ENCODE measurements at places on chromosomes 1 and 21.

GRCh38 chr1:86739648-86740509 is 35.5 kb downstream of the SH3GLB1 start:
- no peak overlapping the region for H3K4me3 ChIP-seq
- DNase-seq, result no peak
- H3K27me3 ChIP-seq, result no peaks in the 10 kb centered on the region
- no peak overlapping the region for H3K27ac ChIP-seq
- H3K4me1 ChIP-seq, result no peaks in the 10 kb centered on the region

DNA sequence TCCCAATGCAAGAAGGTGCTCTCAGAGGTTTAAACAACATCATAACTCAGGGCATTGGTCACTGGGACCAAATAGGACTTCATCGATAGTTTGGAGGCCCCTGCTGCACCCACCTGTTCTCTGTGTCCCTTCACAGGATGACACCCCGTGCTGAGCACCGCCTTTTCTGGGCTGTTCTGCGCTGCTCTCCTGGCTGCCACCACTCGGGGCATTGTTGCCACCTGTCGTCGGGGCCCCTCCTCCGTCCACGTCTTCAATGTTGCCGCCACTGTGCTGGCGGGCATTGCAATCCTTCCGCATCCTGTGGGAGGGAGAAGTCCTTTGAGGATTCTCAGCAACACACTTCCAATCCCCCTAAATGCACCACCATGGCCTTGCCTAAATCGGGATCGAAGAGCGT is 47.7 kb downstream of the NTPCR start:
- no peaks in the 10 kb centered on the region for H3K4me1 ChIP-seq
- peaks cover 44% of the 10 kb centered on the region for H3K36me3 ChIP-seq
- no peaks in the 10 kb centered on the region for H3K27me3 ChIP-seq
- H3K4me3 ChIP-seq, result no peak overlapping the region

GRCh38 chr1:6794164-6794563 is 8.9 kb downstream of the CAMTA1 start:
- H3K4me3 ChIP-seq, result no peak overlapping the region
- H3K4me1 ChIP-seq, result peaks cover 32% of the 10 kb centered on the region
- H3K27ac ChIP-seq, result no peak overlapping the region
- H3K36me3 ChIP-seq, result no peaks in the 10 kb centered on the region

- H3K27ac ChIP-seq, result peak within 1 kb of the TSS; percentile 29
- peaks cover 5% of the 10 kb centered on the region for H3K4me1 ChIP-seq
- H3K4me3 ChIP-seq, result no peak within 1 kb of the TSS
- H3K36me3 ChIP-seq, result no peaks in the 10 kb centered on the region
- no peak for DNase-seq
- no peaks in the 10 kb centered on the region for H3K27me3 ChIP-seq
Observed at GRCh38 chr1:28176492-28177470, at the start of gene PTAFR. TSS of gene PTAFR (minus strand) at chr1:28176690. CDS start at chr1:28151021, 25,669 bp downstream.

- no peak overlapping the region for H3K27ac ChIP-seq
- peaks cover 24% of the 10 kb centered on the region for H3K4me1 ChIP-seq
- H3K4me3 ChIP-seq, result peak overlapping the region; percentile 76
- peaks cover 7% of the 10 kb centered on the region for H3K27me3 ChIP-seq
Observed at GRCh38 chr1:85462931-85463649, 1.9 kb downstream of the DDAH1 start.

- peaks cover 37% of the 10 kb centered on the region for H3K4me1 ChIP-seq
- H3K36me3 ChIP-seq, result no peaks in the 10 kb centered on the region
- peak overlapping the region; percentile 32 for H3K4me3 ChIP-seq
- no peak overlapping the region for H3K27ac ChIP-seq
Observed at GRCh38 chr1:84686223-84686622, 4.0 kb downstream of the SSX2IP start.

DNA sequence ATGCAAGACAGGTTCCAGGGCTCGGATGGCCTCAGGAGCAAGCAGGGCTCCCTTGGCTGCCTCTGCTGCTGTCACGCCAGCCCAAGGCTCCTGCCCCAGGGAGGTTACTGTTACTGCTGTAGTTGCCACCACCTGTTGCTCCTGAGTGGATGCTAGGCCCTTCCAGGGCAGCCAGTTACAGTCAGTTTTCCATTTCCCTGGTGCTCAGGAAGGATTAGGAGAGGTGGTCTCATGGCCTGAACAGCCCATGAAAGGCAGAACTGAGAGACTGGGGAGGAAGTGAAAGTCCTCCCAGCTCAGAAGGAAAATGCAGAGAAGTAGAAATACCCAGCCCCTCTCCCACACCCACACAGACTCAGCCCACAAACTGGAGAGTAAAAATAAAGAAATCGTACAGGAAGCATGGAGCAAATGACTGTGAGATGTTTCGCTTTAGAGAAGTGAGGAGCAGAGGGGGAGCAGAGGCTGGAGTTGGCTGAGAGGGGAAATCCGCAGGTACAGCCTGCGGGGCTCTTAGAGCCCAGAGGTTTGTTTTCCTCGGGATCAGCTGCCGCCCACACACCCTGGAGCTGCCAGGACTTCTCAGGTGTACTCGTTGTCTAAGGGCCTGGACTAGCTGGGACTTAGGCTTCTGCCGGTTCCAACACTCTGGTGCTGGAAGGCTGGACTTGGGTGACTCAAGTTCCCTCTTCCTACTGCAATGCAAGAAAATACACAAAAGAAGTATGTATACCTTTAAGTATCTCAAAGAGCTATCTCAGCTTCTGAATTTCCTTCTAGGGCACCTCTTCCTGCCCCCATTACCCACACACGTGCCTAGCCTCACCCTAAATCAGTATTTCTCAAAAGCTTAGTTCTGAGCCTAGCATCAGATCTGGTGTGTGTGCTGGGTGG is 2.3 kb downstream of the IL6R start:
- H3K27ac ChIP-seq, result no peak overlapping the region
- H3K4me1 ChIP-seq, result peaks cover 21% of the 10 kb centered on the region
- no peak overlapping the region for H3K4me3 ChIP-seq
- DNase-seq, result no peak
- H3K36me3 ChIP-seq, result no peaks in the 10 kb centered on the region

GRCh38 chr21:29230551-29231261 is 68.0 kb upstream of the BACH1 start:
- DNase-seq, result no peak
- H3K27me3 ChIP-seq, result no peaks in the 10 kb centered on the region
- no peak overlapping the region for H3K27ac ChIP-seq
- H3K36me3 ChIP-seq, result no peaks in the 10 kb centered on the region

DNA sequence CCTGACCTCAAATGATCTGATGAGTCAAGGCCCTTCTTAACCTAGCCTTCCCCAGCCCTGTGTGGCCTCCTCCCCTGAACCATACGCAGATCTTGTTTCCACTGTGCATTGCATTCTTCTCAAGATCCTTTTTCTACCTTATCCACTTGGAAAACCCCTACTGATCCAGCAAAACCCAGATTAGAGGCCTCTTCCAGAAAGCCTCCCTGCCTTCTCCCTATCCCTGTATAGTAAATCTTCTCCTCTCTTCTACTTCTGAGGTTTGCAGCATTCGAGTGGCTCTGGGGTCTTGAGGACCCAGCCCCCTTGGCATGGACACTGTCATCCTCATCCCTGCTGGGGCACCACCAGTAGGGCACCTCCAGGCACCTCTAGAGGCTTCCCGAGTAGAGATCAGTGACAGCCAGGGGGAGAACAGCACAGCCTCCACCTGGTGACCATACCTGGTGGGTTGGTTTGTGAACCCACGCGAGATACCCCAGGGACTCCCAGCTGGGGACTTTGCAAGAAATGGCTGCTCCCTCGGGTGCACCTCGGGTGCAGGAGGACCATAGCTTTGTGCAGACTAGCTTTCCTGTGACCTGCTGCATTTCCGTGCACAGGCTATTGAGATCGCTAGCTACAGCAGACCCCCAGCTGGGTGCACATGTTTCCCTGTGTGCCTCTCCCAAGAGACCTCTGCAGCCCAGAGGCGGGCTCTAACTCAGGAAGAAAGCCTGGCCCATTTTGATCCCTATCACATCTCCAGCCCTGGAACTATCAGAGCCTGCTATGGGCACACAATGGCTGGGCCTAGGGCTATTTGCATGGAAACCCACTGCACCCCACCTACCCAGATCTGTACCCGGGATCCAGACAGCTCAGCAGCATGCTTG is 34.2 kb downstream of the MATN1 start:
- no peaks in the 10 kb centered on the region for H3K36me3 ChIP-seq
- no peak overlapping the region for H3K4me3 ChIP-seq
- DNase-seq, result no peak
- H3K4me1 ChIP-seq, result peaks cover 18% of the 10 kb centered on the region

DNA sequence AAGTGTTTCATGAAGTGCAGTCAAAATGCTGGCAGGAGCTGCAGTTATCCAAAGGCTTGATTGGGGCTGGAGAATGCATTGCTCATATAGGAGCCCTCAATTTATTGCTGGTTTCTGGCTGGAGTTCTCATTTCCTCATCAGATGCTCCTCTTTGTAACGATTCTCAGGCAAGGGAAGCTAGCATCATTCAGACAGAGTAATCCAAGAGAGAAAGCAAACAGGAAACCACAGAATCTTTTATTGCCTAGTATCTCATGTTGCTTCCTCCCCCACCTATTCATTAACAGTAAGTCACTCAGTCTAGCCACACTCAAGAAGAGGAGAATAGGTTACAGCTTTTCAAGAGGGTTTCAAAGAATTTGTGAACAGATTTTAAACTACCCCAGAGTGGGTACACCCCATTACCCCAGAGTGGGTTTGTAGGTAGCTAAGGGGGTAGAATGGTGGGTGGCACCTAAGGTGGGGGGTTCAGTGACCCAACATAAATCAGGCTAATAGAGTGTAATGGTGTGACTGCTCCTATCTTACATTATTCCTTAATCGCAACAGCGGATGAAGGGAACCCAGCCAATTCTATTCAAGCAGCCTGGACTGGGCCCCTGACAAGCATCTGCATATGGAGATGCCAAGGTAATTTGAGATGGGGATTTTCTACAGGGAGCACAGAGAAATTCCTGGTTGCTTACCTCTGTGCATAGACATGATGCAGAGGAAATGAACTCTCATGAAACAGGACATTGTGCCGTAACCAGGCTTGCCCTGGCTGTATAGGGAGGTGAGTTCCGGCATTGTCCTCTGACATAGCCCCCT is 67.1 kb downstream of the KCNJ15 start:
- H3K4me1 ChIP-seq, result peaks cover 12% of the 10 kb centered on the region
- DNase-seq, result no peak
- no peak overlapping the region for H3K4me3 ChIP-seq
- H3K27me3 ChIP-seq, result no peaks in the 10 kb centered on the region

- no peak for DNase-seq
- peaks cover 98% of the 10 kb centered on the region for H3K4me1 ChIP-seq
- peak overlapping the region; percentile 44 for H3K27ac ChIP-seq
- no peaks in the 10 kb centered on the region for H3K36me3 ChIP-seq
Observed at GRCh38 chr1:234720709-234721441, 110.9 kb upstream of the IRF2BP2 start.

DNA sequence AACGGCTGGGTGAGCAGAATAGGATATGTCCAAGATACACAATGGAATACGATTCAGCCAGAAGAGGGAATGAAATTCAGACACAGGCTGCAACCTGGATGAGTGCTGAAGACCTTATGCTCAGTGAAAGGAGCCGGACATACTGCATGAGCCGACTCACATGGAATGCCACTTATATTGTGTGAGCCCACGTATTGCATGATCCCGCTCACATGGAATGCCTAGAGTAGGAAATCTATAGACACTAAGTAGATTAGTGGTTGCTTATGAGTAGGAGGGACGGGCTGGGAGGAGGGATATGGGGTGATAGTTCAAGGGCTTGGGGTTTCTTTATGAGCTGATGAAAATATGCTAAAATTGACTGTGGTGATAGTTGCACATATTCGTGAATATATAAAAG is 26.8 kb downstream of the TMPRSS2 start:
- no peaks in the 10 kb centered on the region for H3K36me3 ChIP-seq
- H3K27ac ChIP-seq, result no peak overlapping the region
- H3K27me3 ChIP-seq, result no peaks in the 10 kb centered on the region
- DNase-seq, result no peak
- H3K4me1 ChIP-seq, result peaks cover 29% of the 10 kb centered on the region
- no peak overlapping the region for H3K4me3 ChIP-seq

DNA sequence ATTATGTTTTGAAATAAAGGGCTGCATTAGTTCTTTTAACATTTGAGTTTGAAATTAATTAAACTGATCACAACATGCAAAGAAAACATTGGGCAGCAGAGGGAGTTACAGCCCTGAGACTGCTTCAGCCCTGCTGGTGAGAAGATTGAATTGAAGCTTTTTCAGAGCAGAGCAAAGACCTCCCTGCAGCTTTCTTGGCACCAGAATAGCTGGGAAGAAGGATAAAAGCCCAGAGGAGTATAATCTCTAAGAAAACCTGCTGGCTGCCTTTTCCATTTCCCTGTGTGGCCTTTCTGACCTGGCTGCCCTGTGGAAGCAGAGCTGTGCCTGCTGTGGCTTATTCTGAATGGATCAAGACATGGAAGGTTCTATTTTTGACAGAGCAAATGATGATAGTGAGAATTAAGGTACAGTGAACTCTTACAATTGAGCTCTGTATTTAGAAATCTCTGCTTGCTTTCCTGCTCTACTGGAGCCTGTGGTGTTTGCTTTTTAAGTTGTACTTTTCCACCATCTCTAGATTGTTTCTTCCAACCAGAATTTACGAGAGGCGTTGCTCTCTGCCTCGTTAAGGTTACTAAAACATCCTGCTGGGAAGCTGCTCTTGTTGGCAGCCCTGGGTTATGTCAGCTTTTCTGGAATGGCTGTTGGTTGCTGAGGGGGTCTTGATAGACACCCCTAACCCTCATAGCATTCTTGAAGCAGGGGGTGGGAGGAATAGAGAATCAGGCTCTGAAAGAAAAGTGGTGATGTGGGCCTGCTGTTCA is 9.9 kb downstream of the SNRPE start:
- no peak overlapping the region for H3K27ac ChIP-seq
- peak; percentile 45 for DNase-seq
- peak overlapping the region; percentile 8 for H3K4me3 ChIP-seq
- H3K36me3 ChIP-seq, result peaks cover 19% of the 10 kb centered on the region
- H3K27me3 ChIP-seq, result no peaks in the 10 kb centered on the region

- H3K4me1 ChIP-seq, result peaks cover 18% of the 10 kb centered on the region
- H3K27ac ChIP-seq, result no peak overlapping the region
- no peak overlapping the region for H3K4me3 ChIP-seq
Observed at GRCh38 chr21:38148046-38148445, 108.7 kb upstream of the KCNJ15 start.

DNA sequence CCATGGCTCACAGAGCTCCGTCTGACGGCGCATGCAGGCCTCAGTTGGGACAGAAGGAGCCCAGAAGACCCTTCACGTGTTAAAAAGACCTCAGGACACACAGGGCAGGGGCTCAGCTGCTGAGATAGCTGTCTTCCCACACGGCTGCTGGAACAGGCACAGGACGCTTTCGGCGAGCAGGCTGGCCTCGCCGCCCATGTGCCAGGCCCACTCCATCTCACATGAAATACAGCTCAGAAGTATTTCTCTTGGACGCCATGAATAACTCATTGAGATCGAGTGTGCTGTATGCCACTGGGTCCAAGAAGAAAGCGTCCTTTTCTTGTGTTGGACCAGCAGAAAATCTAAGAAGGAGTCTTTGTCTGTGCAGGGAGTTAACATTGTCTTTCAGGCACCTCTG is 69.6 kb downstream of the SIM2 start:
- no peaks in the 10 kb centered on the region for H3K36me3 ChIP-seq
- peaks cover 23% of the 10 kb centered on the region for H3K4me1 ChIP-seq
- H3K27ac ChIP-seq, result no peak overlapping the region
- no peaks in the 10 kb centered on the region for H3K27me3 ChIP-seq
- H3K4me3 ChIP-seq, result no peak overlapping the region
- DNase-seq, result no peak

- H3K27ac ChIP-seq, result no peak overlapping the region
- peaks cover 52% of the 10 kb centered on the region for H3K4me1 ChIP-seq
- peaks cover 71% of the 10 kb centered on the region for H3K27me3 ChIP-seq
- no peak for DNase-seq
Observed at GRCh38 chr1:156657741-156658319, 15.9 kb downstream of the BCAN start.

Measured in neural crest cell (in vitro differentiated cells).